ENCODE measurements at places on chromosomes 3 and 15. TPM values are rescaled to one million over a fixed set of nuclear protein-coding genes. Genes with fewer than 3 reads are reported as not detected.

The SMAD6 gene
- 37.2 TPM for total RNA-seq

The RPL39L gene
- 15.1 TPM for total RNA-seq

The SLC9C1 gene
- not detected for total RNA-seq

The IQCF5 gene
- not detected for total RNA-seq

The SNX4 gene
- 23.8 TPM for total RNA-seq

The TBL1XR1 gene
- total RNA-seq, result 240 TPM

The SCAANT1 gene
- total RNA-seq, result not detected

Measured in bronchial smooth muscle cell (primary cell).